ENCODE measurements at places on chromosomes 1 and 21.

- no peak for DNase-seq
Measured at GRCh38 chr1:39562886-39563285, 13.7 kb downstream of the PABPC4 start.

DNA sequence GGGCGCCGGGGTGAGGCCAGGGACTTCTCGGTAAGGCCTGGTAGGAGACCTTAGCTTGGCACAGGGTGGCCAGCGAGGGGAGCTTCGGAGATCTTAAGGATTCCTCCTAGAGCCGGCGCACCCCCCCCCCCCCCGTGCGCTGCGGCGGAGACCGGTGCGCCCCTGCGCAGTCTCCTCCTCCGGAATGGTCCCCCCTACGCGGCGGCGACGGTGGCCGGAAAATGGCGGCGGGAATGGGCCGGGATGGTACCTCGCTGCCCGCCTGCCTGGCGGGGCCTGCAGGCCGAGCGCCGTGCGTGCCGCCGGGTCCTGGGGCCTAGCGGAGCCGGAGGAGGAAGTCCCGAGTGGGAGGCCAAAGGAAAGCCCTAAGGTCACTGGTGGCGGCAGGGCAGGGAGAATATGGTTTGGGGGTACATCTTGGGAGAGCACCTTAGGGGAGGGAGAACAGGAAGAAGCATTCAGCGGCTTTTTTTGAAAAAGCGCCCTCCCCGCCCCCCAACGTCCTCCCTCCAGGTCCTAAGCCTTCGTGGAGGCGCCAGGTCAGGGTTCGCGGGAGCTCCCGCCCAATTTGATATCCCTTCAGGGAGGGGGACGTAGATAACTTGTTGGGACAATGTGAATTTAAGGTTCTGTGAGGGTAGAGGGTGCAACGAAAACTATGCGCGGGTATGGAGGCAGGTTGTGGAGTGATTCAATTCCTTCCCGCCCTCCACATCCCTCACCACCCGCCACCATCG, 429 bp downstream of the SRRM1 start:
- DNase-seq = peak; percentile 33

DNA sequence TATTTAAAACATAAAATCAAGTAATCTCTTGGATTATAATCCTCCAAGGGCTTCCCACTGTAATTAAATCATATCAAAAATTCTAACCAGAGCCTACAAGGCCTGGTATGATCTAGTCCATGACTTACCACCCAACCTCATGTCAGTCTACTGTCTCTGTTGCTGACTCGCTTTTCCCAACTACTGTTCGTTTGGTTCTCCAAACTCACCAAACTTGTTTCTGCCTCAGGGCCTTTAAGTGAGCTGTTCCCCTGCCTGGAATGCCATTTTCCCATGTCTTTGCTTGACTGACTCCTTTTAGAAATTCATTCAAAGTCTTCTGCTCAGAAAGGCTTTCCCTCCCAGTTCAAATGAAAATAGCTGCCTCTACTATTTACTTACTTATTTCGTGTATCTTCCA, 95.9 kb downstream of the ZC3H11B start:
- no peak for DNase-seq

DNA sequence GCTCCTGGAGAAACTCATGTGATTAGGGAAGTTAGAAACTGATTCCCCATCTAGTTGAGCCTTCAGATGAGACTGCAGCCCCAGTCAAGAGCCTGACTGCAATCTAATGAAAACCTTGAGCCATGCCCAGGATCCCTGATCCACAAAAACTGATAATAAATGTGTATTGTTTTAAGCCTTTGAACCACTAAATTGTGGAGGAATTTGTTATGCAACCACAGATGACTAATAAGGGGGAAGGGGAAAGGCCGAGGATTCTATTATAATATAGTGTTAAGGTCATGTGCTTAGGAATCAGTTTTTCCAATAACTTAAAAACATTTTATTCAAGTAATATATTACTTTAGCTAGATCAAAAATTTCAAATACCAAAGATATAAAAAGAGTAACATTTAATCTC, 52.8 kb upstream of the USP25 start:
- DNase-seq = no peak

- DNase-seq = peak; percentile 76
Measured at GRCh38 chr1:24536391-24536840, 19.5 kb upstream of the NCMAP start.

DNA sequence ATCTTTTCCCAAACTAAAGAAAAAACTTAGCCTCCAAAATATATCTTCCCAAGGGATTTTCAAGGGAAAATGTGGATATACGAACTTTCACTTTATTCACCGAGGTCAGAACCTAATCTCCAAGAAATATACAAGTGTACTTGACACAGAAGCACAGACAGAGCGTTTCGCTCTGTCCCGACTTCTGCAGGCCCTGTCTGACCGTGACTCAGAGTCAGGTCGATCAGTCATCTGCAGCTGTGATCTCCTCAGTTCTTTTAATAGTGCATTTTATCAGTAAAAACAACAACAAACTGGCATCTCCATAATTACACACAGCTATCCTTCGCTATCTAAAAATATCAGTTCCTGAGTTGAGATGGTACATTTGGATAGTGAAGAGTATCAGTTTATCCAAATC, 226.6 kb downstream of the TM2D1 start:
- DNase-seq = no peak

DNA sequence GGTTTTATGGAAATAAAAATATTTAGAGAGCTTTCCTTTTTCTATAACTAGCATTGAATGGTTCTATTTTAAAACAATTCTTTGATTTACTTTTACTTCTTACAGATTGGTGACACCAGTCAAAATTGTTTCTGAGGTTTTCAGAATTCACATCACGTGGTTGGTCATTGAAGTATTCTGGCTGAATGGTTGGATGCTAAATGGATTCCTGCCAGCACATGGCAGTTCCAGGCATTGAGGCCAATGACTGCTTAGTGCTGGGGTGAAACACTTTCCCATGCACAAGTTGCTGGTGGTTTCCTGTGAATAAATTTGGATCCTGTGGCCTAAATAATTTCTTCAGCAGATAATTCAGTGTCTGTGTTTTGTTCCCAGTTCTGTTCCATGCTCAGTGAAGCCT, 20.6 kb downstream of the NCAM2 start:
- DNase-seq = no peak

- no peak for DNase-seq
Measured at GRCh38 chr1:89286549-89287180, 14.0 kb upstream of the GBP5 start.

GRCh38 chr1:19476450-19477190, 8.7 kb downstream of the CAPZB start:
- DNase-seq = no peak

- no peak for DNase-seq
Measured at GRCh38 chr1:210250998-210251679, 18.5 kb downstream of the SERTAD4 start.

- no peak for DNase-seq
Measured at GRCh38 chr1:60904099-60904851, 178.1 kb upstream of the NFIA start.

GRCh38 chr1:49351768-49352167, 575.1 kb upstream of the BEND5 start:
- no peak for DNase-seq

GRCh38 chr1:115237507-115237906, 100.5 kb downstream of the NGF start:
- DNase-seq = no peak

- DNase-seq = no peak
Measured at GRCh38 chr1:226950871-226951270, 10.8 kb downstream of the COQ8A start.

DNA sequence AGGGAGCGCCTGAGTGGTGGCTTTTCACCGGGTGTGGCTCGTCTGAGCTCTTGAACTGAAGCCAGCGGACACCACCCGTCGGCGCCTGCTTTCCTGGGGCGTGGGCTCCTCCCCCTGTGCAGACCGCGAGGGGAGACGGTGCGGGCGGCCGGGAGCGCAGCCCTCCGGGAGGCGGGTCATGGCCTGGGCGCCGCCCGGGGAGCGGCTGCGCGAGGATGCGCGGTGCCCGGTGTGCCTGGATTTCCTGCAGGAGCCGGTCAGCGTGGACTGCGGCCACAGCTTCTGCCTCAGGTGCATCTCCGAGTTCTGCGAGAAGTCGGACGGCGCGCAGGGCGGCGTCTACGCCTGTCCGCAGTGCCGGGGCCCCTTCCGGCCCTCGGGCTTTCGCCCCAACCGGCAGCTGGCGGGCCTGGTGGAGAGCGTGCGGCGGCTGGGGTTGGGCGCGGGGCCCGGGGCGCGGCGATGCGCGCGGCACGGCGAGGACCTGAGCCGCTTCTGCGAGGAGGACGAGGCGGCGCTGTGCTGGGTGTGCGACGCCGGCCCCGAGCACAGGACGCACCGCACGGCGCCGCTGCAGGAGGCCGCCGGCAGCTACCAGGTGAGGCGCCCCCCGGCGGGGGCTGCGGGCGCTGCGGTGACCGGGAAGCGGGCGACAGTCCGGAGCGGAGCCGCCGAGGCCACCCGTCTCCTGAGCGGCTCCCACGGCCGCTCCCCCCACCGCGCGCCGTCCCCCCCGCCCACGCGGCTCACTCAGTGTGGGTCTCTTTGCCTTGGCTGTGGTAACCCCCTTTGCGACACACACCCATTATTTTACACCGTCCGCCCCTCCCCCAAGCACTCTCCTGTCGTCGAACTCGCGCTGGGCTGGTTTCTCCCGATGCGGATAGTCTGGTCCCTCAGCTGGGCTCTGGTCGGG, at the start of gene TRIM58:
TSS of gene TRIM58 (plus strand) at position 119 of the 916 bp plus-strand sequence. CDS start at position 179, 60 bp downstream.
- DNase-seq = no peak

DNA sequence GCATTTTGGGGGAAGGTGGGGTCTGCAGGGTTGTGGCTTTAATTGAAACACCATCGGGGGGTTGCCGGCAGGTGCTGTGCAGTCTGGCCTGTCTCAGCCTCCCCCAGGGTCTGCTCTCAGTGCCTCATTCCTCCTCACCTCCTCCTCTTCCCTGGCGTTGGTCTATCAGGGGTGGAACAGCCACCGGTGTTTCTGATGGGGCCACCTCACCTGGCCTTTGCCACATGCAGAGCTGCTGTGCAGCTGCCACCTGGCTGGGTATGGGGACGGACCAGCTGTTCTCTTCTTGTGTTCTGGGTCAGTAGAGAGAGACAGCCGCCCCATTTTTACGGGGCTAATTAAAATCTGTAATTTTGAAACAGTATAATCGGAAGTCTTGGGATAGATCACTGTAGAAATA, 53.9 kb downstream of the SPSB1 start:
- DNase-seq = no peak

DNA sequence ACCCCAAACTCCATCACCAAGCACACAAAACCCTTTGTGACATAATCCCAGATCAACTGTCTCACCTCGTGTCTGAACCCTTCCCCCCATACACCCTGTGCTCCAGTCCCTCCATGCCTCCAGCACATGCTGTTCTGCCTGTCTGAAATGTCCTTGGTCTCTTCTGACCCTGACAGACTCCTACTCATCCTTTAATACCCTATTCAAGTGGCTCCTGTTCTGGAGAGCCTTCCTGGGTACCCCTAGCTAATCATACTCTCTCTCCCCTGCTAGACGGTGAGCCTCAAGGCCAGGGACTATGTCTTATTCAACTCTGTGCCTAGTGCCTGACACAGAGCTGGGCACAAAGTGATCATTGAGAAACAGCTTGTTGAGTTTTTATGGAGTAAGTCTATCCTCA, 125.0 kb downstream of the LACTBL1 start:
- DNase-seq = no peak

- DNase-seq = no peak
Measured at GRCh38 chr1:154352245-154352580, 26.9 kb downstream of the ATP8B2 start.

DNA sequence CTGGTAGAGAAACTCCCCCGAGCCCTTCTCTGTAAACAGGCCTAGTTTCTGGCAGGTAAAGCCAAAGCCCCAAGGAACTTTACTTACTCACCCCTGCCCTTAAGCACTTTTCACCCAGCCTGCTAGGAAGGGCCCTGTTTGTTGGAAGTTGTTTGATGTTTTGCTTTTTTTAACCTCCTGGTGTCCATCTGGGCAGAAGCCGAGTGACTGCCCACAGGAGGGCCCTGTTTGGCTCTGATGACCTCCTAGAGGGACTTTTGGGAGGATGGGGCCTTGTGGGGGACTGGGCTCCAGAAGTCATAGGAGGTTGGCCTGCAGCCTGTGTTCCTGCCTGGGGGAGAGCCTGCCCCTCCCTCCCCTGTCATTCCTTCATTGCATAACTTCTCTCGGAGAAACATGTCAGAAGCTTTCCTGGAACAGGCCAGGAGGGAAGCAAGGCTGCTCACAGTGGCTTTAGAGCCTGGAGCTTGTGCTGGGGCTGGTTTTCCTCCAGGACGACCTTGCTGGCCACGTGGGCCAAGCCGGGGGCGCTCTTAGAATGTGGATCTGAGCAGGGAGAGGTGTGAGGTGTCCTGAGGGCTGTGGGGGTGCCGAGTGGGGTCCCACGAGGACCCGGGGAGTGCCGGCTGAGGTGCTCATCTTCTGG, 33.9 kb downstream of the COQ8A start:
- no peak for DNase-seq

- DNase-seq = no peak
Measured at GRCh38 chr1:1063261-1063944, 10.7 kb downstream of the RNF223 start.

GRCh38 chr1:166969074-166969677, 6.2 kb downstream of the ILDR2 start:
- DNase-seq = no peak

DNA sequence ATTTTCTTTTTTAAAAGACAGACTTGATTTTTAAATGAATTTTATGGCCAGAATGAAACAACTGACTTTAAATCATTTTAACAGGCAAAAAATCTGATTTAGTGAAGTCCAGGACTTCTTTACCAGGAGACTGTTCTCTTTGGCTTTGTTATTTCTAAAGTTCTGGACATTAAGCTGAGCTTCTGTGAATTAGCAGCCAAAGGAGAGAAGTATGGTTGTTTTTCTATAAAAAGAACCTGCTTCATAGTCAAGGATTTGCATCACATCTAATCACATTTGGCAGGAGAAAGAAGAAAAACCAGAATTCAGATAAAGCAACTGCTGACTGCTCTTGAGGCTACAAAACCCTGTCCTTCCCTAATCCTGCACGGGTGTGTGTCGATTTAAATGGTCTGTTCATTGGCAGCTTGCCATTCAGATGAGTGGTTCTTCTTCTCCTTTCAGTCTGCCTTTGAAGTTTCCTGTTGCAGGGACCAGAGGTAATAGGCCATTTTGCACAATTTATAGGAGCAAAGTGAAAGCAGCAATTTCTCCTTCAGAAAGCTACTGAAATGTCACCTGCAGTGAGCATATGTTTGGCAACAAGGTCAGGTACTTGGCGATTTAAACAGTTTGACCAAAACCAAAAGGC, 215.4 kb downstream of the OLFM3 start:
- DNase-seq = no peak

DNA sequence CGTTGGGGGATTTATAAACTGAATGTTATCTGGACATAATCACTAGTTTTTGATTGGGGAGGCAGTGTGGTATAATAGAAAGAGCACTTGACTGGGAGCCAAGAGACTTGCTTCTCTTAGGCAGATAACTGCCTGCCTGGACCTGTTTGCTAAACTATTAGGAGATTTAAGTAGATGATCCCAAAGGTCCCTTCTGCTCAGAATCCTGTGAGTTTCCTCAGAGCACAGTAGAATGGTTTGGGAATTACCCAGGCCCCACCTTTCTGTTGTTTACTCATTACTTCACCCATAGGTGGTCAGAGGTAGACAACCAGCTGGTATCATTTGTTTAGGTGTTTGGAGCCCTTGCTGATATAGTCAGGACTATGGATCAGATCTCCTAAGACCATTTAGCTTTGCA, 10.3 kb upstream of the PODN start:
- no peak for DNase-seq

GRCh38 chr1:211627259-211627658, 48.2 kb downstream of the NEK2 start:
- no peak for DNase-seq

GRCh38 chr1:87872692-87873091, 544.0 kb downstream of the LMO4 start:
- DNase-seq = no peak

- no peak for DNase-seq
Measured at GRCh38 chr1:92910081-92910480, 51.2 kb downstream of the DIPK1A start.

Data from activated CD8-positive, alpha-beta memory T cell treated with anti-CD3 and anti-CD28 coated beads for 1 hour (primary cell).